ENCODE measurements at places on chromosomes 1 and 21.

GRCh38 chr1:111507411-111508201, 4.2 kb upstream of the ADORA3 start:
- DNase-seq: peak; percentile 27

- DNase-seq: no peak
Observed at GRCh38 chr1:165520646-165521045, 23.2 kb upstream of the LRRC52 start.

- DNase-seq: no peak
Observed at GRCh38 chr1:166933633-166934032, 41.7 kb downstream of the ILDR2 start.

- no peak for DNase-seq
Observed at GRCh38 chr21:43699933-43700599, 18.9 kb upstream of the PDXK start.

Measured in RWPE1 (cell line).